RPMI8226 (cell line): ENCODE measurements at places on chromosomes 2 and 18.
A peak's percentile ranks its signal among the peaks of the same experiment; 100 is the strongest.

- DNase-seq: no peak
Observed at GRCh38 chr2:186806591-186806990, 42.4 kb downstream of the ZSWIM2 start.

- DNase-seq: no peak
Observed at GRCh38 chr2:152431370-152432098, 96.6 kb downstream of the FMNL2 start.

DNA sequence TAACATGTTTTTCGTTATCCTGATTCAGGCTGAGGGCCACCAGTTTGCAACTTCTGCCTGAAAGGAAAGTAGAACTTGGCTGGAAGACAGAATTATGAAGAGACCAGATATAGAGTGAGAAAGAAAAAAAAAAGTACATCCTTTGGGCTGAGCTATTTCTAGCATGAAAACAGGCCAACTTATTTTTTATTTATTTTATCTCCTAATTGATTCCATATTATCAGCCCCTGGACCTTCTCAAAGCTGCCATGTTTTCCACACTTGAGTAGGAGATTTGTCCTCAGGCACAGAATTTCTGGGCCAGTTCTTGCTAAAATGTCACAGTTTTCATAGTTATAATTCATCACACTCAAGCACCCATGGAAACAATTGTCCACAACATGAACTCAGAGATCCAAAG lies 586.8 kb upstream of the CNTNAP5 start:
- DNase-seq: no peak

DNA sequence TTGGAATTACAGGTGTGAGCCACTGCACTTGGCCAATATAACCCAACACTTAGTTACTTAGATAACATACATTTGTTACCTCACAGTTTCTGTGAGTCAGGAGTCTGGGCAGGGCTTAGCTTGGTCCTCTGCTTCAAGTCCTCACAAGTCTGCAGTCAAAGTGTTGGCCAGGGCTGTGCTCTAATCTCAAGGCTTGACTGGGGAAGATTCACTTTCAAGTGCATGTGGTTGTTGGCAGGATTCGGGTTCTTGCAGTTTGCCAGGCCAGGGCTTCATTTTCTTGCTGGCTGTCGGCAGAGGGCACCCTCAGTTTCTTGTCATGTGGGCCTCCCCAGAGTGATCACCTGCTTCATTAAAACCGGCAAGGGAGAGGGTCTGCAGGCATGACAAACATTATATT lies 103.7 kb downstream of the SLC4A3 start:
- DNase-seq: no peak

DNA sequence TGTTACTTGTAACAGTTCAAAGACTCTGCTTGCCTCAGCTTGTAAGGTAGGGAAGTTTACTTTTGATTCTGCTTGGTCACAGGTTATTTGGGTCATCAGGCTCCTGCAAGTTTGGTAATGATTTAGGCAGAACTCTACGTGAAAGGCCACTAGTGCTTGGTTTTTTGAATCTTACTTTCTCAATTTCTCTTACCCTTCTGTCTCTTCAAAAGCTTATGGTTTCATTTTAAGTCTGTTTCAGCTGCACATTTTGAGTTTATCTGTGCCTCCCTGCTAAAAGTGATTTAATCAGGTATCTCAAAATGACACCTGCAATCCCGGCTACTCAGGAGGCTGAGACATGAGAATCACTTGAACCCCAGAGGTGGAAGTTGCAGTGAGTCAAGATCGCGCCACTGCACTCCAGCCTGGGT lies 26.3 kb upstream of the MOCOS start:
- no peak for DNase-seq

DNA sequence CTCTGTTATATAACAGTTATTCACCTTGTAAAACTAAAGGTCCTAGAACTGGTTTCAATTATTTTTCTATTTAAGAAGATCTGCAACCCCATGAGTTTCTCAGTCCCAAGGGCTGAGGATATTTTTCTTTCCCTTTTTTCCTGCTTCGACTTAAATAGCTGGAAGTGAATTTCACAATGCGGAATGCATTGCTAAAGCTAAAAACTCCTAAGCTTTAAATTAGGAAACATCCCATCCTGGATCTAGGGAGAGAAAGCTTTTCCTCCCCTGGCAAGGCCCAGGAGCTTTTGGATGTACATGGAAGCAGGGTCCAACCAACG lies 1.4 kb downstream of the RFX8 start:
- DNase-seq: no peak

- no peak for DNase-seq
Observed at GRCh38 chr18:75110846-75111415, 98.0 kb downstream of the PTGR3 start.

GRCh38 chr18:54948350-54948837 lies 10.9 kb downstream of the CCDC68 start:
- no peak for DNase-seq

- no peak for DNase-seq
Observed at GRCh38 chr2:118971245-118972122, 29.5 kb downstream of the MARCO start.

GRCh38 chr18:22643731-22644130 lies 226.0 kb upstream of the CTAGE1 start:
- no peak for DNase-seq

- no peak for DNase-seq
Observed at GRCh38 chr2:51247252-51247805, 215.4 kb upstream of the NRXN1 start.

DNA sequence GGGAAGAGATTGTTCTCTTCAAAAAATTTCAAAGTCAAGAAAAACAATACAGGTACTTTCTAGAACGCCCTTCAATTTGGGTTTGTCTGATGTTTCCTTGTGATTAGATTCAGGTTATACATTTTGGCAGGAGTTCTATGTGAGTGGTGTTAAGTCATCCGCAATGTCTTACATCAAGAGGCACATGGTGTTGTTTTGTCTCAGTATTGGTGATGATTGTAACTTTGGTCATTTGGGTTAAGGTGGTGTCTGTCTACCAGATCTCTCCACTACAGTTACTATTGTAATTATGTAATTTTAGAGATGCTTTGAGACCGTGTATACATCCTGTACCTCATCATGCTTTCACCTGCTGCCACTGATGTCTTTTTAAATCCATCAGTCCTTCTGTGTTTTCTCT lies 60.3 kb downstream of the TET3 start:
- DNase-seq: no peak

DNA sequence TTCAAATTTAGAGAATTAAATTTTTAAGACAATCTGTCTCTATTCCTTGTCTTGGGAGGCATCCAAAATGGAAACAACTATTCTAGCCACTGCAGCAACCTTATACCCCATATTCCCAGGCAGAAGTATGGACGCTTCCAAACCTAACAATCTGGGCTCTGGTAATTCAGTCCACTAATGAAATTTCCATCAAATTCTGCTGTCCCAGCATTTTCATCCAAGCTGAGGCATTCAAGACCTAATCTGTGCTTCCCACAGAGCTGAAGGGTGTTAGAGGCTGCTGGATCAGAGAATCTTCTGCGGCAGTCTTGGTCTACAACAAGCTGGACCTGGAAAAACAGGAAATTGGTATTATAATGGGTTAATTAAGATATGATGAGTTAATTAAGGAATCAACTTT lies 42.5 kb upstream of the CYRIA start:
- no peak for DNase-seq

DNA sequence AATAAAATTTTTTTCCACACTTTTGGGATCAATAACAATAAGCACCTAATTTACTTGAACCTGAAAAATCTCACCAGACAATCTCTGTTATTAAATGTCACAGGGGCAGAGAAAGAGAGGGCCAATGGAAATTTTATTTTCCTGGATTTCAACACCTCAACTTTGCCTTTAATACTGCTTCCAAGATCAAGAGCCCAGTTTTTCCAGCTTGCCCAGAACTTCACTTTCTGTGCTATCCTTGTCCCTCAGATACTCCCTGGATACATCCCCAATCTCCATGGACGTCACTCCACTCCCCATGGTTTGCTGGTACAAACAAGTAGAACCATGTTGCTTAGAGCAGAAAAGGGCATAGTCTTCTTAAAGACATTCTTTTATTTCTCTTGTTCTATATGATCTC lies 29.3 kb upstream of the PID1 start:
- DNase-seq: no peak

DNA sequence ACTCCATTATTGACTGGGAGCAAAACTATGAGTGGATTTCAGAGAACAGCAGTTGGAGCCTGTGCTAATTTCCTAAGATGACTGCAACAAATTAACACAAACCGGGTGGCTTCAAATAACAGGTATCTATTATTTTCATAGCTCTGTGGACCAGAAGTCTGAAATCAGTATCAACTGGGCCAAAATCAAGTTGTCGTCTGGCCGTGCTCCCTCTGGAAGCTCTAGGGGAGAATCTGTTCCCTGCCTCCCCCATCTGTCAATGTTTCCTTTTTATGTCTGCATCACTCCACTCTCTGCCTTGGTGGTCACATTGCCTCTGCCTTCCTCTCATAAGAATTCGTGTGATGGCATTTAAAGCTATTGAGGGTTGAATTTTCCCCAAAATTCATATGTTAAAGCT lies 269.8 kb downstream of the TMX3 start:
- no peak for DNase-seq

GRCh38 chr2:183059561-183059960 lies 19.0 kb upstream of the DUSP19 start:
- DNase-seq: no peak

DNA sequence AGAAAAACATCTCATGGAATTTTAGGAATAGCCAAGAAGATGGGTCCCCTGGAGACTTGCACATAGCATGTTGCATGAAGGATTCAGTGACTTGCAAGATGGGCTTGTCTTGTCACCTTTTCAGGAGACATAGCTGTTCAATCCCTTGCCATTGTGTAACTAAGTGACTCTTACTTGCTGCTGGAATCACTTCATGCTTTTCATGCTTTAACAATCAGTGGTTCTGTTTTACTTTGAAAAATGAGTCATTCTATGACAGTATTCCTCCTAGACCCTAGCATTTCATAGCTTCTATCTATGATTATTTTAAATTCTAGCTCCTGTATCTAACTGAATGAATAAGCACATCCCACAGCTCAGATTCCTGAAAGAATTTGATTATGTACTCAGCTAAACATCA lies 2.8 kb downstream of the KYNU start:
- DNase-seq: no peak

DNA sequence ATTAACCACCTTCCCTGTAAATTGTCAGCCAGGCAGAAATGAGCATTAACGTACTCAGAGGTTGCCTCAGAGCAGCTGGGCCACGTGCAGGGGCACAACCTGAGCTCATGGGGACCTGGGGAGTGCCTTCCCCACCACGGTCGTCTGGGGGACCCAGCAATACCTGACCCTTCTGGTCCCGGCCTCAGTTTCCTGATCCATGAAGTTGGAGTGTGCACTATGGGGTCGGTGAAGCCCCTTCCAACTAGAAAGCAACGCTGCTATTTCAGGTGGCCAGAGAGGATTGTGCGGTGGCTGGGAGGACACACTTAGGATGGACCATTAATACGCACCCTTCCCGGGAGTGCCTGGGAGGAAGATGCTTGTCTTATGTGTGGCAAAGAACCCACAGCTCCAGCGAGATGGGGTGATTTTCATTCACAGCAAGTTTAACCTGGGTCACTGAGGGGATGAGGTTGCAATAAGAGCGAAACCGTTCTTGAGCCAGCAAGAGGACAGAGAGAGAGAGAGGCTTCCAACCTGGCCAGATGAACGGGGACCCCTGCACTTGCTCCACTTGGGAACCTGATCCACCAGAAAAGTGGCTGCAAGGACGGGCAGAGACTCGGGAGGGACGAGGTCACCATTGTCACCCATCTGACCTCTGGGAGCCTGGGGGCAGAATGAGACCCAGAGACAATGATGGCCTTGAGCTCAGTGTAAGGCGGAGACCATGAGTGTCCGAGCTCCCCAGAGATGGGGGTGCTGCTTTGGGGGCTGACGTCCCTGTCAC lies 36.2 kb downstream of the NGEF start:
- no peak for DNase-seq

DNA sequence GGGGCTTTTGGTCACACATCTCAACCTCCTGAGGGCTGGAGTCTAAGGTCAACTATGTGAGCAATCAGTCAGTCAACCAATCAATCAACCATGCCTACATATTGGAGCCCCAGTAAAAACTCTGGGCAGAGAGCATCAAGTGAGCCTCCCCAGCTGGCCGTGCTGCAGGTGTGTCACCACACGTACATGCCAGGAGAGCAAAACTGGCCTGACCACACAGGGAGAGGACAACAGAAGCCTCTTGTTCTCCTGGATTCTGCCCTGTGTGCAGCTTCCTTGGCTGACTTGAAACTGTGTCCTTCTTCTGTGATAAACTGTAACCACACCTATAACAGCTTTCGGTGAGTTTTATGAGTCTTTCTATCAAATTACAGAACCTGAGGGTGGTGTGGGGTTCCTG lies 25.9 kb downstream of the GPR35 start:
- DNase-seq: no peak

GRCh38 chr18:35387152-35387571 lies 10.0 kb upstream of the ZNF396 start:
- peak; percentile 25 for DNase-seq

GRCh38 chr2:174774886-174775285 lies 10.6 kb upstream of the CHRNA1 start:
- no peak for DNase-seq

DNA sequence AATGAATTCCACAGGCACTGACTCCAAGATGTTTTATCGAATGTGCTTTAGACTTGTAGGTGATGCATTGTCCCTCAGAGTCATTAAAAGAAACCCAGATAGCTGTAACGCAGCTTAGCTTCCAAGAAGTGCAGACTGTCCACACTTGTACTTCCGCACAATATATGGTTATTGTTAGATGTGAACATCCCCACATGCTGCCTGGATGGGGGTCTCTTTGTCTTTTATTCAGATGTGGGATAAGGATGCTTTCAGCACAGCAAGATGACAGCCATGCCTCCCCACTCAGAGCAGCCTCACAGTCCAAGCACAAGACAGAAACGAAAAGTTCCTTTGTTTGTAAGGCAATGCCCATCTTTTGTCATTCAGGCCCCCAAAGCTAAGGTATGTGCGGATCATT lies 416.6 kb downstream of the HRH4 start:
- no peak for DNase-seq

- DNase-seq: peak; percentile 82
Observed at GRCh38 chr2:173027181-173028128, 48.2 kb upstream of the MAP3K20 start.

DNA sequence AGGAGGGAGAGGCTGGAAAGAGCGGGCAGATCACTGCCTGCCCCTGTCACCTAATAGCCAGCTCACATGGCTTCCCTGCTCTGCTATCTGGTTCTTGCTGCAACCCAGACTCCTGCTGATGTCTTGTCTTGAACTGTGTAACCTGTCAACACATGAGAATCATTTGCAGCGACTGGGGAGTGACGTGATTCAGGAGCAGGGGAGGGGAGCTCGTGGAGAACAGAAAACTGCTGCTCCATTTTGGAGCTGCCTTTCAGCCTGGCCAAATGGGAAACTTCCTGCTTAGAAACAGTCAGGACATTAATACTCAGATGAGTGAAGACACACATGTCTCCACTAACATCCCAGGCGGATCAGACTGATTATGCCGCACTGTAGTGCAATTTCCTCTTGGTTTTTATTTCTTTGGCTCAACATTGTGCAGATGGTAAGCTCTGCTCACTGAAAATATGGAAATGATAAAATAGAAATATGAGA lies 38.1 kb downstream of the RPL37A start:
- no peak for DNase-seq

- DNase-seq: no peak
Observed at GRCh38 chr2:216316743-216317142, 55.5 kb downstream of the MARCHF4 start.

- no peak for DNase-seq
Observed at GRCh38 chr2:122528958-122529705, 773.7 kb downstream of the TSN start.

GRCh38 chr2:8976442-8977259 lies 26.8 kb downstream of the MBOAT2 start:
- no peak for DNase-seq
